Osteoblast (primary cell): ENCODE measurements at places on chromosomes 13 and 19.

- H3K27ac ChIP-seq, result no peak overlapping the region
- no peak for DNase-seq
- H3K4me3 ChIP-seq, result no peak overlapping the region
- H3K4me1 ChIP-seq, result no peaks in the 10 kb centered on the region
- no peaks in the 10 kb centered on the region for H3K27me3 ChIP-seq
Measured at GRCh38 chr13:59211606-59212005, 952.1 kb downstream of the DIAPH3 start.

DNA sequence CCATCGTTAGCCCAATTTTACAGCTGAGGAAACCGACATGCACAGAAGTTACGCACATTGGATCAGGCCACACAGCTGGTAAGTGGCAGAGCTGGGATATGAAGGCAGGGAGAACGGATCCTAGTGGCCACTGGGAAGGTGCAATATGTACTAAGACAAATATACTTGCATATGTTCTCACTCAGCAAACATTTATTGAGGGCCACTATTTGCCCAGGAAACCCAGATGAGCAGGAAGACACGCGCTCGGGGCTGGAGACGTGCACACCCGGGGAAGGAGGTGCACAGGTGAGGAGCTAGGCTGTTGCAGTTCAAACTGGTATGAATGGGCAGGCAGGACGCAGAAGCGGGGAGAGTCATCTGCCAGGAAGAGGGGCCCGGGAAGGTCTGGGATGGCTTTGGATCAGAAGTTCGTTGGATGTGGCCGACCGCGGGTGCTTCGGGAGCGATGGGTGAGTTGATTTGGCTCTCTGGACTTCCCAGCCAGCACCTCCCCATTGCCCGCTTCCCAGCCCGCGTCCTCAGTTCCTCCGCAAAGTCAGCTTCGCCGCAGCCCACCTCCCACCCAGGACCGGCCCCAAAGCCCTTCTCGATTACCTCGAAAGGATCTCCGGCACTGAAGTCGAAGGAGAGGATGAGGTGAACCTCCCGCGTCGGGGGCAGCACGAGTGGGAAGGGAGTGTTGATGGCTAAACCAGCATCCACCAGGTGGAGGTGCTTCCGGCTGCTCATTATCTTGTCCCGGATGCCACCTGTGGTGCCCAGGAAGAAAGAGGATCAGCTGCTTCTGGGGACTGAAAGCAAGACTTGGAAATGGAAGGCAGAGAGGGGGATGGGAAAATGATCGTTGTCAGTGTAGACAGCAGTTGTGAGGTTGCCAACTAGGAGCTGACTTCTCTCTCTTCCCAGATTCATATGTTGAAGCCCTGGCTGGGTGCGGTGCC, 17.8 kb upstream of the CABP5 start:
- H3K27ac ChIP-seq, result no peak overlapping the region
- H3K4me1 ChIP-seq, result no peaks in the 10 kb centered on the region
- DNase-seq, result peak; percentile 57
- H3K36me3 ChIP-seq, result no peaks in the 10 kb centered on the region
- H3K4me3 ChIP-seq, result no peak overlapping the region
- H3K27me3 ChIP-seq, result peaks cover 10% of the 10 kb centered on the region

- H3K4me3 ChIP-seq, result no peak overlapping the region
- peak; percentile 94 for DNase-seq
- no peak overlapping the region for H3K27ac ChIP-seq
- peaks cover 9% of the 10 kb centered on the region for H3K27me3 ChIP-seq
- peaks cover 3% of the 10 kb centered on the region for H3K36me3 ChIP-seq
Measured at GRCh38 chr19:3471954-3472655, 8.2 kb downstream of the SMIM24 start.

DNA sequence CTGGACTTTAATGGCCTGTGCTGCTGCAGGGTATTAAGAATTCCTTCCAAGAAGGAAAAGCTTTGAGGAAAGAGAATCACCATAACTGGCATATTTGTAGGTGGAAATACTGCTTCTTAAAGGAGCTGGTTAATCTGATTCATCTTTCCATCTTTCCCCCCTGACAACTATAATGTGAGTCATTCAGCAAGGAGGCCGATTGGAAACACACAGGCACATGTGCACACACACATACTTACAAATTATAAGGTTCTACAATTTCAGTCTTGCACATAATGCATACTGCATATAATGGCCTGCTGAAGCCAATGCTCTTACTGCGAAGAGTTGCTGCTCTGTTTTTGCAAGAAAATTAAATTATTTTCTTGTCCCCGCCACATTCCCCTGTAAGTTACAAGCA, 78.8 kb upstream of the TPP2 start:
- no peak overlapping the region for H3K27ac ChIP-seq
- H3K4me1 ChIP-seq, result no peaks in the 10 kb centered on the region
- peak; percentile 19 for DNase-seq
- no peaks in the 10 kb centered on the region for H3K36me3 ChIP-seq
- H3K27me3 ChIP-seq, result no peaks in the 10 kb centered on the region
- H3K4me3 ChIP-seq, result no peak overlapping the region

DNA sequence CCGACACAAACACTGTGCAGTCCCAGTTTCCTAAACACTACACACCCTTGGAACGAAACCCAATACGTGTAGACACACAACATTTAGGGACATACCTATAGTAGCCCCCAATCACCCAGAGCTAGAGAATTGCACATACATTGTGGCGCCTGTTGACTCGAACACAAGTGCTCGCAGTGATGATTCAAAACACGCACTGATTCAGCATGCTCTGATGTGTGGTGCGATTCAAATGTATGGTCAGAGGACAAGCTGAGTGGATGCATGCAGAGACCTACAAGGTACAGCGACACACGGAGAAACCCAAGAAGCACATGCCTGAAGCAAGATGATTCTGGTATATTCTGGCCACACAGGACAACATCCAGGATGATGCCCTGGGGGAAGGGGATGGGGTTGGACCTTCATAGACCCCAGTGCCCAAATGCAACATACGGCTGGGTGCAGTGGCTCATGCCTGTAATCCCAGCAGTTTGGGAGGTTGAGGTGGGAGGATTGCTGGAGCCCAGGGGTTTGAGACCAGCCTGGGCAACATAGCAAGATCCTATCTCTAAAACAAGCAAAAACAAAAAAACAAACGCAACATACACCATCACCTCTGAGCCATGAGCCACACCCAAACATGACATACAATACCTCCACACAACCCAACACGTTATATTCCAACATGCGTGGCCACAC, 997 bp upstream of the KCNN4 start:
- no peak overlapping the region for H3K27ac ChIP-seq
- no peaks in the 10 kb centered on the region for H3K27me3 ChIP-seq
- H3K4me1 ChIP-seq, result peaks cover 43% of the 10 kb centered on the region
- H3K36me3 ChIP-seq, result no peaks in the 10 kb centered on the region
- H3K4me3 ChIP-seq, result no peak overlapping the region

DNA sequence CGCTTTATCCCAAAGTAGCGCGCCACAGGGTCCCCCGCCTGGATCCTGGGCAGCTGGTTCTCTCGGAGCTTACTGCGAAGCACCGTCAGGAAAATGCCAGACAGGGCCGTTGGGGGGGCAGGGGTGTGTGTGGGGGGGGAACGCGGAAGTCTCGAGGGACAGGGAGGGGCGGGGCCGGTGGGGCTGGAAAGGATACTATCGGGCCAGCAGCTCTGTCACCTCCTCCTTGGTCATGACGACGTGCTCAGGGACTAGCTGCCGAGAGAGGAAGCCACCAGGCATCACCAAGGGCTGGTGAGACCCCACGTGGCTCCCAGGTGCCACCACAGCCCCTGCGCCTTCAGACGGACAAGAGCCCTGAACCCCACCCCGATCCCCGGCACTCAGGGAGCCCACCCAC, 5.3 kb downstream of the POLR2E start:
- DNase-seq, result no peak
- H3K4me1 ChIP-seq, result peaks cover 10% of the 10 kb centered on the region
- no peak overlapping the region for H3K4me3 ChIP-seq
- peaks cover 21% of the 10 kb centered on the region for H3K36me3 ChIP-seq
- H3K27ac ChIP-seq, result no peak overlapping the region

GRCh38 chr13:30313311-30313710, 6.0 kb upstream of the KATNAL1 start:
- H3K36me3 ChIP-seq, result no peaks in the 10 kb centered on the region
- no peaks in the 10 kb centered on the region for H3K27me3 ChIP-seq
- no peak overlapping the region for H3K27ac ChIP-seq
- peaks cover 13% of the 10 kb centered on the region for H3K4me1 ChIP-seq

GRCh38 chr13:98480915-98481877, 95.7 kb downstream of the STK24 start:
- H3K27me3 ChIP-seq, result no peaks in the 10 kb centered on the region
- H3K27ac ChIP-seq, result peak overlapping the region; percentile 99
- DNase-seq, result no peak

GRCh38 chr19:1449467-1450442, at the start of gene APC2:
Gene APC2 (plus strand): TSS chr19:1450121. CDS start chr19:1453002, 2,881 bp downstream.
- H3K4me1 ChIP-seq, result peaks cover 3% of the 10 kb centered on the region
- H3K27me3 ChIP-seq, result peaks cover 84% of the 10 kb centered on the region
- no peak within 1 kb of the TSS for H3K4me3 ChIP-seq
- H3K36me3 ChIP-seq, result no peaks in the 10 kb centered on the region

DNA sequence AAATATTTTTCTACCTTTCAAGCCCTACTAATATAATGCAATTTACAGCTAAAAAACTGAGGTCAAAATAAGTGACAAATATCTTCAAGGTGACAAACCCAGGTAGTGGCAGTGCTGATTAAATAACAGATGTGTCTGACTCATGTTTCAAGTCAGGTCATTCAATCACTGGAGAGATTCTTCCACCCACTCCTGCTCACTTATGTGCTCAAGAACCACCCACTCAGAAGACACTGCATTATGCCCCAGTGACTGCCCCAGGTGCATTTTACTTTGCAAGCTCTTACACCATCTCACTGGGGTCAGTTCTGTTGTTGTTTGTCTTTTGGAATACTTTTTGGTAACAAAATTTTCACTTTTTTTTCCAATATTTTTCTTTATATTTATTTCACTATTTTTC, 2.2 kb downstream of the ZNF100 start:
- H3K4me1 ChIP-seq, result no peaks in the 10 kb centered on the region
- H3K36me3 ChIP-seq, result peaks cover 20% of the 10 kb centered on the region
- DNase-seq, result no peak
- no peak overlapping the region for H3K27ac ChIP-seq
- no peak overlapping the region for H3K4me3 ChIP-seq

GRCh38 chr13:110394371-110394841, 87.3 kb downstream of the COL4A2 start:
- peaks cover 89% of the 10 kb centered on the region for H3K4me1 ChIP-seq
- H3K36me3 ChIP-seq, result peaks cover 9% of the 10 kb centered on the region
- H3K27ac ChIP-seq, result peak overlapping the region; percentile 99

- H3K4me3 ChIP-seq, result no peak overlapping the region
- H3K27me3 ChIP-seq, result no peaks in the 10 kb centered on the region
- H3K36me3 ChIP-seq, result peaks cover 9% of the 10 kb centered on the region
Measured at GRCh38 chr19:17323964-17324332, 10.7 kb downstream of the ANO8 start.

GRCh38 chr19:31054430-31054829, 294.8 kb downstream of the TSHZ3 start:
- H3K27ac ChIP-seq, result no peak overlapping the region
- no peaks in the 10 kb centered on the region for H3K36me3 ChIP-seq
- no peaks in the 10 kb centered on the region for H3K27me3 ChIP-seq

- peak; percentile 98 for DNase-seq
- peak within 1 kb of the TSS; percentile 75 for H3K27ac ChIP-seq
- H3K27me3 ChIP-seq, result no peaks in the 10 kb centered on the region
Measured at GRCh38 chr19:12994701-12995595, at the start of gene NFIX. Gene NFIX (plus strand): TSS chr19:12995475. CDS start chr19:12995838, 363 bp downstream.

GRCh38 chr19:56314018-56314380, 640 bp downstream of the ZSCAN5A start:
- H3K36me3 ChIP-seq, result peaks cover 13% of the 10 kb centered on the region
- peak overlapping the region; percentile 95 for H3K4me3 ChIP-seq
- H3K27me3 ChIP-seq, result no peaks in the 10 kb centered on the region

DNA sequence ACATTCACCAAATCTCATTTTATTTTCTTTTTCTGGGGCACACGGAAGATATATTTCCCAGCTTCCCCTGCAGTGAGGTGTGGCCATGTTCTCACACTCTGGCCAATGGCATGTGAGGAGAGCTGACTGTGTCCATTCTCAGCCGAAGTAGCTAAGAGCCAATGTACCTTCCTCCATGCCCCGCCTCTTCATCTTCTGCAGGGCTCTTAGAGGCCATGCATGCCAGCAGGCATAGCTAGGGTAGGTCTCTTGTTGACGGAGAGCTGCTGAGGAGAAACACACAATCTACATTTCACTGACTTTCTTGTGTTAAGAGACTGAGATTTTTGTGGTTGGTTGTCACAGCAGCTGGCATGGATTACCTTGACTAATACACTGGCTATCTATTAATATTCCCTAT, 9.8 kb upstream of the MICU2 start:
- no peak overlapping the region for H3K4me3 ChIP-seq
- DNase-seq, result no peak

GRCh38 chr19:10037367-10037766, 24.1 kb downstream of the RDH8 start:
- no peaks in the 10 kb centered on the region for H3K36me3 ChIP-seq
- no peak for DNase-seq
- H3K27me3 ChIP-seq, result peaks cover 37% of the 10 kb centered on the region
- H3K4me3 ChIP-seq, result no peak overlapping the region

DNA sequence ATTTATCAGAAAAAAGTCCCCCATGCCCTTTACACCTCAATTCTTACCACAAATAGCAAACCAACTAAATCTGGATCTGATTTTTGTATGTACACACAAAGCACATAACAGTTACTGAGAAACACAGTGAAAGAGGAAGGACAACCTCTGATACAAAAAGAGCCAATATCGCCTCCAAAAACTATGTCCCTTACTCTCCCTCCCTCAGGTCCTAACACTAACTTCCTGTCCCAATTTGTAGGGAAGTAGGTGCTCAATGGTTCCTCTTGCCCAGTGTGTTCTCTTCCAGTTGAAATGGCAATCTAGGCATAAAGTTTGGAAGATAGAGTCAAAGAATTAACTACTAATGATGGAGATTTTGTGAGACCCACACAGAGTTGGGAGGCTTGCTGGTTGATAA, 15.8 kb upstream of the FPR3 start:
- peaks cover 16% of the 10 kb centered on the region for H3K27me3 ChIP-seq
- no peak overlapping the region for H3K27ac ChIP-seq
- H3K36me3 ChIP-seq, result no peaks in the 10 kb centered on the region
- peaks cover 10% of the 10 kb centered on the region for H3K4me1 ChIP-seq

DNA sequence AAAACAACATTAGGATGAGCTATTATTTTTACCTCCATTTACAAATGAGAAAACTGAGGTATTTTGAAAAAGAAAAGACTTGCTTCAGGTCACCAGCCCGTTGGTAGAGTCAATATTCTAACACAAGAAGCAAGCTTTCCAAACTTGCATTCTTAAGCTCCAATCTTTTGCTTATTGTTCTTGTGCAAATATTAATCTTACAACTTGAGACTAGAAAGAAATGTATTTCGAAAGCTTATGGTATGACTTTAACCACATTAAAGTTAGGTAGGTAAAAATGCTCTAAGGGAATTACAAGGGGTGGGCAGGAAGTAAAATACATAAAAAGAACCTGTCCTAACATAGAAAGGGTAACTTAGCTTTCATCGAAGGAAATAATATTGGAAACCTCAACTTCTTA, 453.9 kb downstream of the SLITRK5 start:
- H3K27me3 ChIP-seq, result no peaks in the 10 kb centered on the region
- no peaks in the 10 kb centered on the region for H3K36me3 ChIP-seq

- no peaks in the 10 kb centered on the region for H3K4me1 ChIP-seq
- no peaks in the 10 kb centered on the region for H3K36me3 ChIP-seq
- no peaks in the 10 kb centered on the region for H3K27me3 ChIP-seq
- DNase-seq, result no peak
- H3K27ac ChIP-seq, result no peak overlapping the region
Measured at GRCh38 chr13:66994517-66995202, 235.5 kb downstream of the PCDH9 start.
